Left lung (tissue), 14 donors: ENCODE measurements at places on chromosomes 6 and 20. TPM values are rescaled to one million over a fixed set of nuclear protein-coding genes. Genes with fewer than 3 reads are reported as not detected.

The EYA4 gene
- 1.0 TPM for total RNA-seq

The OR2B6 gene
- not detected for total RNA-seq

The NINL gene
- 17.0 TPM for total RNA-seq

The CYP39A1 gene
- total RNA-seq, result 4.5 TPM

The FRMD1 gene
- total RNA-seq, result not detected

The HCRTR2 gene
- total RNA-seq, result not detected

The MEI4 gene
- total RNA-seq, result not detected

The BPIFB4 gene
- not detected for total RNA-seq

The HMGA1 gene
- total RNA-seq, result 75.1 TPM

The MAP1LC3A gene
- 68.8 TPM for total RNA-seq

The TGM2 gene
- 391 TPM for total RNA-seq

The MEP1A gene
- total RNA-seq, result not detected

The PLCB4 gene
- 8.1 TPM for total RNA-seq

The RAD21L1 gene
- not detected for total RNA-seq

The LHFPL5 gene
- not detected for total RNA-seq

The TAGAP gene
- total RNA-seq, result 8.2 TPM

The PTCRA gene
- total RNA-seq, result 2.1 TPM

The NUP43 gene
- 28.7 TPM for total RNA-seq

The TRIM40 gene
- not detected for total RNA-seq

The SLC22A16 gene
- 0.52 TPM for total RNA-seq

The PRDM13 gene
- not detected for total RNA-seq

The WFDC10B gene
- total RNA-seq, result 0.44 TPM

The RFX6 gene
- not detected for total RNA-seq

The PPP1R3D gene
- 7.3 TPM for total RNA-seq

The UBE2V1 gene
- total RNA-seq, result 74.6 TPM

The LCA5 gene
- total RNA-seq, result 5.1 TPM

The SLC52A3 gene
- total RNA-seq, result 1.6 TPM

The HLA-DMA gene
- total RNA-seq, result 128 TPM

The CST4 gene
- total RNA-seq, result not detected

The COL21A1 gene
- 14.7 TPM for total RNA-seq

The AIF1 gene
- total RNA-seq, result 38.5 TPM

The TNNC2 gene
- total RNA-seq, result 0.61 TPM

The ARMC2 gene
- total RNA-seq, result 7.8 TPM

The PSMB1 gene
- total RNA-seq, result 173 TPM

The FOXC1 gene
- 1.8 TPM for total RNA-seq

The TRIM15 gene
- not detected for total RNA-seq

The MATN4 gene
- total RNA-seq, result not detected

The LIN28B gene
- not detected for total RNA-seq

The OXT gene
- not detected for total RNA-seq

The TPBG gene
- 19.3 TPM for total RNA-seq

The PRL gene
- 0.39 TPM for total RNA-seq

The PRRT1 gene
- total RNA-seq, result 1.6 TPM

The BCL2L1 gene
- 181 TPM for total RNA-seq
